ENCODE measurements at places on chromosomes 7 and 10.
A peak's percentile ranks its signal among the peaks of the same experiment; 100 is the strongest.

- DNase-seq: no peak
Observed at GRCh38 chr7:51601461-51601860, 284.9 kb upstream of the COBL start.

GRCh38 chr10:31751051-31751737, 177.4 kb downstream of the ARHGAP12 start:
- DNase-seq: peak; percentile 73

DNA sequence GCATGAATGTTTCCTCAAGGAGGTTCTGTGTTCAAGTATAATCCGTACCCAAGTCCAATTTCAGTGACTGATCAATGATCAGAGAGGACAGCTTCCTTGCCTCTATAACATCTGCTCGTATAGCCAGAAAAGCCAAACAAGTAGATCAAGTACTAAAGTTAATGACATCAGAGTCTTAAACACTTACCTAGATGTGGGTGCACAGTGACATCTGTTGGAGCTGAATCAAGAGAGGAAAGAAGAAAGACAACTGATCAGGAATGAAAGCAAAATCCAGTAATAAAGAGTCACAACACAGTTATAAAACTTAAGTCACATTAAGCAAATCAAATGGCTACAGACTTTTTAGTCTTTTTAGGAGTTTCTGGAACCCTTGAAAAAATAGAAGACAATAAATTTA, 236.5 kb downstream of the RELN start:
- no peak for DNase-seq

- no peak for DNase-seq
Observed at GRCh38 chr7:23334482-23335056, 35.4 kb downstream of the MALSU1 start.

GRCh38 chr7:99041526-99041925, 102.4 kb downstream of the SMURF1 start:
- no peak for DNase-seq

- DNase-seq: no peak
Observed at GRCh38 chr10:124719213-124719851, 24.8 kb downstream of the FAM53B start.

- DNase-seq: no peak
Observed at GRCh38 chr7:47755248-47755647, 173.3 kb upstream of the TNS3 start.

- no peak for DNase-seq
Observed at GRCh38 chr10:71745664-71746250, 26.2 kb upstream of the C10orf105 start.
